ENCODE measurements at places on chromosomes 11 and 22. TPM values are rescaled to one million over a fixed set of nuclear protein-coding genes. Genes with fewer than 3 reads are reported as not detected.

Gene THOC5
- 61.5 TPM for total RNA-seq

Gene LSP1
- total RNA-seq, result 687 TPM

Gene MS4A18
- total RNA-seq, result not detected

DNA sequence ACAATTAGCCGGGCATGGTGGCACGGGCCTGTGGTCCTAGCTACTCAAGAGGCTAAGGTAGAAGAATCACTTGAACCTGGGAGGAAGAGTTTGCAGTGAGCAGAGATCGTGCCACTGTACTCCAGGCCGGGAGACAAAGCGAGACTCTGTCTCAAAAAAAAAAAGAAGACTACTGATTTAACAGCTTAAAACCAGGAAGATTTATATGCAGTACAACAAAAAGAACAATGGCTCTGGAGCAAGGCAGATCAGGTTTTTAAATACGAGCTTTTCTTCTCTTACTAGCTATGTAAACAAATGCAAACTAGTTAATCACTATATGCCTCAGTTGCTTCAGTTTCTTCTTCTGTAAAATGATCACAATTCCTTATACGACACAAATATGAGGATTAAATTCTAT, 6.9 kb downstream of the FAM168A start:
- no peak overlapping the region for H3K4me3 ChIP-seq
- H3K4me1 ChIP-seq, result peaks cover 29% of the 10 kb centered on the region
- H3K27ac ChIP-seq, result no peak overlapping the region
- no peaks in the 10 kb centered on the region for H3K27me3 ChIP-seq

DNA sequence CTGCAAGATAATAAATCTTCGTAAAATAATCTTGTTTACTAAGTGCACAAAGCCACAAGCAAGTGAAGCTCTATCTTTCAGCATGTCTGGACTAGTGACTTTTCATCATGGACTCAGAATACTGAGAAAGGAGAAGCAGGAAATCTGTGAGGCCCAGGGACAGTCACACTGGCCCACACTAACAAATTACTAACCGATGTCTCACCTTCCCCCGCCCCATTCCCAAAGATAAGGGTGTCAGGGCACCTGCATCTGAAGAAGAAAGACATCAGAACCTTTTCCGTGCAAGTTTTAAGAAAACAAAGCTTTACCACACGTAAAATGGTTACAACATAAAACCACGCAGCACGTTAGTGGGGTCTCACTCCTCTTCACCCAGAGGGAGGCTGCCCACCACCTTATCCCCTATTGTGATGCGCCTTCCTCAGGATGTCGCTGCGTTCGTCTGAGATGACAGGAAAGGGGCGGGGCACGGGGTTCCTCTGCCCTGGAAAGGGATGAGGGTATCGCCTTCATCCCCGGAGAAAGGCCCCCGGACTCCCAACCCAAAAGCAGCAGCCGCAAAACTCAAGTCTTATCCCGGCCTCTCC, 616 bp downstream of the BTBD10 start:
- peak overlapping the region; percentile 92 for H3K4me3 ChIP-seq
- peak overlapping the region; percentile 99 for H3K27ac ChIP-seq
- peak; percentile 64 for DNase-seq
- H3K4me1 ChIP-seq, result peaks cover 39% of the 10 kb centered on the region

DNA sequence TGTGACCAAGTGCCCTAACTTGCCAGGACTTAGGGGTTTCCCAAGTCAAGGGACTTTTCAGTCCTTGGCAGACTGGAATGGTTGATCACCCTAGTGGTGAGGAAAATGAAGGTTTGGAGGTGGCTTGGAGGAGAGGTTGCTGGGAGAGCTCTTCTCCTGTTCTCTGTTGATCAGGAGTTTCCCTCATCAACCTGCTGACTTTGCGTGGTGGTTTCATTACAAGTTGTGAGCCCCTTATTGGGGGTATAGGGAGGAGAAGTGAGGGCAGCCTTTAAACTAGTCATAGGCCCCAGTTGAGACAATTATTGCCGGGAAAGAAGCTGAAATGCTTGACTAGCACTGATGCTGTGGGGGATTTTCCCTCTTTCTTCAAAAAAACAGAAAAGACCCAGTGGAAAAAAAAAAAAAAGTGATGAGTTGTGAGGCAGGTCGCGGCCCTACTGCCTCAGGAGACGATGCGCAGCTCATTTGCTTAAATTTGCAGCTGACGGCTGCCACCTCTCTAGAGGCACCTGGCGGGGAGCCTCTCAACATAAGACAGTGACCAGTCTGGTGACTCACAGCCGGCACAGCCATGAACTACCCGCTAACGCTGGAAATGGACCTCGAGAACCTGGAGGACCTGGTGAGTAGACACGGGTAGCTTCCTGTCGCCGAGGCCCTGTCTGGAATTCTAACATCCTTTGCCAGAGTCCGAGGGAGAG, at the start of gene CXCR5:
CXCR5 (plus strand) TSS at position 525 of the 704 bp plus-strand sequence; CDS start at position 575, 50 bp downstream.
- no peak for DNase-seq
- H3K36me3 ChIP-seq, result no peaks in the 10 kb centered on the region
- H3K27me3 ChIP-seq, result no peaks in the 10 kb centered on the region
- H3K4me1 ChIP-seq, result peaks cover 56% of the 10 kb centered on the region
- H3K4me3 ChIP-seq, result peak within 1 kb of the TSS; percentile 14

GRCh38 chr11:23023319-23023718, 163.0 kb upstream of the CCDC179 start:
- H3K27ac ChIP-seq, result no peak overlapping the region
- H3K36me3 ChIP-seq, result no peaks in the 10 kb centered on the region
- no peaks in the 10 kb centered on the region for H3K27me3 ChIP-seq
- no peak overlapping the region for H3K4me3 ChIP-seq
- no peaks in the 10 kb centered on the region for H3K4me1 ChIP-seq

- no peak overlapping the region for H3K27ac ChIP-seq
- no peaks in the 10 kb centered on the region for H3K36me3 ChIP-seq
- DNase-seq, result no peak
Observed at GRCh38 chr11:64078284-64078683, 42.6 kb downstream of the FLRT1 start.

DNA sequence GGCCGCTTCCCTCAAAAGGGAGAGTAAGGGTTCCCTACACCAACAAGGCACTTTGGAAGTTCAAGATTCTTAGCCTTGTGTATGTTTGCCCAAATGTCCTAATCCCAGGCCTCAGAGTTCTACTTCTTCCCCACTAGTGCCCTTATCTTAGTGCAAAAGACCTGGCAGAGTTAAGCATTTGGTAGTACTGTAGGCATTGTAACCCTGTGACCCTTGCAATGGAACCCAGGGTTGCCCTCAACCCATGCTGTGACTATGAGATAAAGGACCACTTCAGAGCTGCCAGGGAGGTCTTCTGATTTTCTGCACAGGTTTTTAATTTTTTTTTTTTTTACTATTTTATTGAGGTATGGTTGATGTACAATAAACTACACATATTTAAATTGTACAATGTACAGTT, 65.1 kb downstream of the C11orf65 start:
- no peak overlapping the region for H3K27ac ChIP-seq
- H3K4me3 ChIP-seq, result no peak overlapping the region
- no peak for DNase-seq

DNA sequence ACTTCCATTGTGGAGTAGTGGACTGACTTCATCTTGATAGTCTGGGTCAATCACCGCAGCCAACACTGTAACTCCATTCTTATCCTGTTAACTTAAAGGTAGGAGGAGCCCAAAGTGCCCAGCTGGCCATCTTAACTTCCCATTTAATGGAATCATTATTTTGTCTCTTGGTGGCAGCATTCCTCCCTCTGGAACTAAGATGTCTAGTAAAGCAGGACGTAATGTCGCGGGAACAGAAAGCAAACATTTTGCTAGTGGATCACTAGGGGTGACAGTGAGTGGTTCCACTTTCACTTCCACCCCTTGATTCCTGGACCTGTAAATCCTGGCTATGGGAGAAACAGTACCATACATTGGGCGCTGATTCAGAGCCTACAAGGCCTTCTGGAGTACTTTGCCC, 71.4 kb downstream of the GAB4 start:
- no peak overlapping the region for H3K4me3 ChIP-seq
- no peaks in the 10 kb centered on the region for H3K4me1 ChIP-seq
- H3K27ac ChIP-seq, result no peak overlapping the region
- H3K27me3 ChIP-seq, result peaks cover 9% of the 10 kb centered on the region
- no peak for DNase-seq

Data from activated CD4-positive, alpha-beta T cell treated with anti-CD3 and anti-CD28 coated beads, Interleukin-2, amount 10 ng/mL, durations not matched to agents 7 days and 5 days (primary cell).